ENCODE measurements at places on chromosomes 1 and 21.

- no peak for DNase-seq
These were observed 146.4 kb upstream of the LRRC7 start for GRCh38 chr1:69421286-69421685.

- DNase-seq, result peak; percentile 82
These were observed 668 bp downstream of the CBR3 start for GRCh38 chr21:36135391-36136102.

GRCh38 chr1:85121744-85122143, 73.4 kb upstream of the MCOLN3 start:
- DNase-seq, result no peak

GRCh38 chr1:2270260-2271100, 42.4 kb downstream of the SKI start:
- no peak for DNase-seq

DNA sequence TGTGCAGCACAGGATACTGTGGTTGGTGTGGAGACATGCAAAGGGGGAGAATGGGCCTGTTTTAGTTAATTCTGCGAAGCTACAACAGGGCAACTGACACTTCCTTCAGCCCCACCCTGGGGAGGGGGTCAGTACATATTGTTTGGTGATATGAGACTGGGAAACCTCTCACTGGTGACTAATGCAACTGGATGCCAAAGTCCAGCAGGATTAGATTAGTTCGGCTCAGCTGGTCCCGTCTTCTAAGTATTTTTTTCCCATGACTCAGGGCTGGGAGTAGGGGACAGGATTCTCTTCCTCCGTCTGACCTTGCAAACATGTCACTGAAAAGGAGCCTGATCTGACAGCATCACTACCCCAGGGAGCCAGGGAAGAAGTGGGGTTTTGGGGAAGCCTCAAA, 43.0 kb downstream of the PLXNA2 start:
- DNase-seq, result peak; percentile 87

- DNase-seq, result no peak
These were observed 5.2 kb downstream of the RCC1 start for GRCh38 chr1:28510970-28511440.

DNA sequence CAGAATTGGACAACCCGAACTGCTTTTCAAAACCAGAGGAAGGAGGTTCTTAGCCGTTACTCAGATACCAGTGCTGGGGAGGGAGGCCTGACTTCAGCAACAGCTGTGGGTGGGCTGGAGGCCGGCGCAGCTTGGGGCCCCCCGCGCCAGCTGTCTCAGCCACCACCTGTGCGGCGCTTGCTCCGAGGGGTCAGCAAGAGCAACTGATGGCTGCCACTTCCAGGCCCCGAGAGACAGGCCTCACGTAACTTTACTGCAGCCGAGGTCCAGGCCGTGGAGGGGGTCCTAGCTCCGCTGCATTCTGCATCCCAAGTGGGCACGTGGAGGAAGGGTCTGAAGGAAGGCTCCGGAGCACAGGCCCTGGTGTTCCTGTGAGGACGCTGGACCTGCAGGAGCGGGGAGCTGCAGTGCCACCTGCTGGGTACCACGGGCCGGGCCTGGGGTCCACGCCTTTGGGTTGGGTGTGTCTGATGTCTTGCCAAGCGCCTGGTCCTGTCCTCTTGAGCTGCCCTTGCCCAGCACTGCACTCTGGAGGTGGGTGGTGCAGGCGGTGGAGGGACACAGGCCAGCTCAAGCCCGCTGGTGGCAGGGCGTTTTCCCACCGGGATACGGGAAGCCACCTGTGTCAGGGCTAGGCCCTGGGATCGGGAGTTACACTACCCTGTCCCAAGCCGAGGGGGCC, 9.8 kb downstream of the THAP3 start:
- peak; percentile 85 for DNase-seq

DNA sequence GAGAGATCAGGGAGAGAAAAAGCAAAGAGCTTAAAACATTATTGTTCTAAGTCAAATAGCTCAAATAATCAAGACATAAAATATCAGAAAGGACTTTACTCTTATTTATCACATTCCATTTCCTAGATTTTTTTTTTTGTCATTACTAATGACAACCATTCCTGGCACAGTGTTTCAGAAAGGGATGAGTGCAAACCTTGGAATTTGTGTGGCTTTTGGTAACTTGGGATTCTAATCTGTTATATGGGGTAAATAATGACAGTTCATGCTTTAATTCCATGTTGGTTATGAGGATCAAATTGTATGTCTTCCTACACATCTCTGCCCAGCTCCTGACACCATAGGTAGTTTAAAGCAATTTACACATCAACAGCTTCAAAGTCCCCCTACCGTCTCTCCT, 358.4 kb upstream of the ADGRL4 start:
- DNase-seq, result no peak

- DNase-seq, result peak; percentile 52
These were observed 503 bp upstream of the PIGM start for GRCh38 chr1:160032165-160032820.

DNA sequence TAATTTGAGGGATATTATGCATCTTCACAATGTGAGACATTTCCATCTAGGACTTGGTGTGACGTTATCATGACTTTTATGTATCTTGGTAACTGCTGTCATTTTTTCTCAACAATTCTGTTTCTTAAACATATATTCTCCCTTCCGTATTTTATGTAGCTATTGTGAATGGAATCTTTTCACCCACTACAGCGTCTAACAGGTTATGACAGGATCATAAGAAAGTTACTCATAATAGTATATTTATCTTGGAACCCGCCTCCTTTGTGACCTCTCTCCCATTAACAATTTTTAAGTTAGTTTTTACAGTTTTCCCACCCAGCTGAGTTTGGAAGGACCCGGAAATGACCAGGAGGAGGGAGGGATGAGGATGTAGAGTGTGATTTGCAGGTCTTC, 6.8 kb upstream of the DMRTA2 start:
- DNase-seq, result no peak

- no peak for DNase-seq
These were observed 38.1 kb upstream of the GPR153 start for GRCh38 chr1:6298940-6299465.

GRCh38 chr1:209576392-209577197, 6.9 kb upstream of the CAMK1G start:
- peak; percentile 91 for DNase-seq

- no peak for DNase-seq
These were observed 78.2 kb upstream of the ARHGAP29 start for GRCh38 chr1:94315552-94316116.

- no peak for DNase-seq
These were observed 127.0 kb downstream of the NME7 start for GRCh38 chr1:169240449-169241232.
